ENCODE measurements at places on chromosomes 5 and 9.

- no peaks in the 10 kb centered on the region for H3K27me3 ChIP-seq
- no peak overlapping the region for H3K27ac ChIP-seq
- peak overlapping the region; percentile 61 for H3K4me3 ChIP-seq
- peaks cover 8% of the 10 kb centered on the region for H3K4me1 ChIP-seq
- no peaks in the 10 kb centered on the region for H3K36me3 ChIP-seq
Measured at GRCh38 chr9:130144703-130145102, 27.5 kb upstream of the NCS1 start.

DNA sequence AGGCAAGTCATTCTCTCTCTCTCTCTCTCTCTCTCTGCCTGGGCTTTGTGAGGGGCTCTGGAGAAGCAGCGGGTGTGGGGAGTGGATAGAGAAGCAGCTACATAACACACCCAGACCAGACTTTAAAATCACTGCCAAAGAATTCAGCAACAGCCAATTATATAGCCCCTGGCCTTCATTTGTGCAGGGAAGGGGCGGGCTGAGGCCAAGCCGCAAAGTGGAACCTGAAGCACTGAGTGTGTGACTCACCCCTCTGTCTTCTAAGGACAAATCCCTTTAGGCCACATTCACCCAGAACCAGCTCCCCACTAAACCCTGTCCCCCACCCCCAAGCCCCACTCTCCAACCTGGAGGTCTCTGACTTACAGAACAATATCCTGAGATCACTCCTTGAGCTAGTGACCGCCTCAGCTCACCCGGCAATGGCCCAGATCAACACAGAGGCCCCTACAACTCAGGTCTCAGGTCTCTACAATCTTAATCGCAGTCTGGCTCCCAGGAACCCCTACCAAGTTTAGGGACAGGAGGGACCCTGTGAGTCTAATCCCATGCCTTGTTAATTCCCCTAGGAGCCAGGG lies 6.0 kb downstream of the B4GALT1 start:
- no peaks in the 10 kb centered on the region for H3K36me3 ChIP-seq
- peaks cover 90% of the 10 kb centered on the region for H3K4me1 ChIP-seq
- peak overlapping the region; percentile 97 for H3K27ac ChIP-seq
- H3K4me3 ChIP-seq, result peak overlapping the region; percentile 92
- DNase-seq, result no peak
- H3K27me3 ChIP-seq, result no peaks in the 10 kb centered on the region

GRCh38 chr9:3027210-3027609 lies 183.3 kb upstream of the PUM3 start:
- no peaks in the 10 kb centered on the region for H3K4me1 ChIP-seq
- H3K36me3 ChIP-seq, result no peaks in the 10 kb centered on the region
- no peaks in the 10 kb centered on the region for H3K27me3 ChIP-seq
- DNase-seq, result no peak

DNA sequence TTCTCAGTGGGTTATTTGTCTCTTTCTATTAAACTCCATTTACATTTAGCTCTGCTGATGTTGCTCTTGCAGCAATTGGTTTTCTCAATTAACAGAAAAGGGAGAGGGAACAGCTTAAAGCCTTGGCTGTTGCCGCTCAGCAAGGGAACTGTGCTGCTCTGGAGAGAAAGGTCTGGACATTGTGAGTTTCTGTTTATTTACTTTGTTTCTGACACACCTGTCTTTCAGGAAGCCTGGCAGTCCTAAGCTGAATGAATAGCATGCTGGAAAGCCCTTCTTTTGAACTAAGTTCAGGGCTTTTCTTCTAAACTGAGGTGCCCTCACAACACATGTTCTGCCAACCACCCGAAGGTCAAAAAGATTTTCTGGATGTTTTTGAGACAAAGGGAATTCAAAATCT lies 491.9 kb downstream of the PDE4D start:
- H3K4me1 ChIP-seq, result no peaks in the 10 kb centered on the region
- no peaks in the 10 kb centered on the region for H3K36me3 ChIP-seq
- no peak for DNase-seq
- H3K27ac ChIP-seq, result no peak overlapping the region

DNA sequence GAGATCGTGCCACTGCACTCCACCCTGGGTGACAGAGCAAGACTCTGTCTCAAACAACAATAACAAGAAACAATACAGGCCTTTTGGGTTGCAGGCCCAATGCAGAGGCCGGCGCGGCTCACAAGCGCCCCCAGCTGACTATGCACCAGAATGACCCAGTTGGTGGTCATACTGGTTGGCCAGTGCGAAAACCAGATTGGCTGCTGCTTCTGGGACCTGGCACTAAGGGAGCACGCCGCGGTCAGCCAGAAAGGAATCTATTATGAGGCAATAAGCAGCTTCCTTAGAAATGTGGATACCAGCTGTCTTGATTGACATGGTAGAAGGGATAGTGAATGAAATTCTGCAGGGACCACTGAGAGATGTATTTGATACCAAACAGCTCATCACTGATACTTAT lies 35.0 kb downstream of the RANBP17 start:
- H3K27ac ChIP-seq, result no peak overlapping the region
- H3K4me3 ChIP-seq, result no peak overlapping the region
- no peaks in the 10 kb centered on the region for H3K4me1 ChIP-seq
- DNase-seq, result no peak
- H3K36me3 ChIP-seq, result no peaks in the 10 kb centered on the region

- DNase-seq, result no peak
- H3K27me3 ChIP-seq, result no peaks in the 10 kb centered on the region
- no peak overlapping the region for H3K4me3 ChIP-seq
- H3K4me1 ChIP-seq, result no peaks in the 10 kb centered on the region
- H3K27ac ChIP-seq, result no peak overlapping the region
- peaks cover 5% of the 10 kb centered on the region for H3K36me3 ChIP-seq
Measured at GRCh38 chr5:119250946-119251901, 104.6 kb upstream of the TNFAIP8 start.

DNA sequence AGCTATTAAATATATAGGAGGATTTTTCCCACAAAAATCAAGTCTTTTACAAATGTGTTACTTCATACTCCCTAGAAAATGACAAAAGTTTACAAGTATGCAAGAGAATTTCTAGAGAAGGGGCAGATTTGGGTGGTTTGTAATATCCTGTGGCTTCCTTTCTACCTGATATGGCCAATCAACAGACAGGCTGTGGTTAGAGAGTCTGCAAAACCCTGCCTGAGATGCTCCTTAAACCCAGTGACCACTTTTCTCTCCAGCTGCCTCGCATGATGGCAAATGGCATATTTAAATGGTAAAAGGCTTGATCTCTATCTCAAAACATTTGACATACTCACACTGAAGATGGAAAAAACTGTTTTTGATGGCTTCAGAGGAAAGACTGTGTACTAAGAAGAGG lies 550.1 kb upstream of the ZNF462 start:
- no peaks in the 10 kb centered on the region for H3K4me1 ChIP-seq
- no peaks in the 10 kb centered on the region for H3K27me3 ChIP-seq
- H3K4me3 ChIP-seq, result no peak overlapping the region
- DNase-seq, result no peak

DNA sequence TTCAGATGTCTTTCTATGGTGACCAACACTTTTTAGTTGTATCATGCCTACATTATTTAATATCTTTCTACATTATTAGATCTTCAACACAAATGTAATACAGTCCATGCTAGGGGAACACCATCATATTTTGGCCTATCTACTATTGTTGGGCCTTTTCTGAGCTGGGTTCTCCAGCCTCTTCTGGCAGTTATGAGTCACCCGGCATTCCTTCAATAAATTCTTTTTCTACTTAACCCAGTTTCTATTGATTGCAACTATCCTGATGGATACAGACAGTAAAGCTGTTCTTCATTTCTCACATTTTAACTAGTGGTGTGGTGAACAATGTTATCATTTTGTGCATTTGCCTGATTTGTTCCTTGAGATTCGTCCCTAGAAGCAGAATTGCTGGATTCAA lies 529.3 kb downstream of the BNC2 start:
- H3K4me3 ChIP-seq, result no peak overlapping the region
- no peaks in the 10 kb centered on the region for H3K27me3 ChIP-seq
- H3K4me1 ChIP-seq, result peaks cover 37% of the 10 kb centered on the region
- H3K27ac ChIP-seq, result no peak overlapping the region

GRCh38 chr5:91787718-91788117 lies 404.6 kb upstream of the ARRDC3 start:
- H3K36me3 ChIP-seq, result no peaks in the 10 kb centered on the region
- DNase-seq, result no peak
- no peaks in the 10 kb centered on the region for H3K27me3 ChIP-seq
- H3K4me3 ChIP-seq, result no peak overlapping the region
- H3K27ac ChIP-seq, result no peak overlapping the region

DNA sequence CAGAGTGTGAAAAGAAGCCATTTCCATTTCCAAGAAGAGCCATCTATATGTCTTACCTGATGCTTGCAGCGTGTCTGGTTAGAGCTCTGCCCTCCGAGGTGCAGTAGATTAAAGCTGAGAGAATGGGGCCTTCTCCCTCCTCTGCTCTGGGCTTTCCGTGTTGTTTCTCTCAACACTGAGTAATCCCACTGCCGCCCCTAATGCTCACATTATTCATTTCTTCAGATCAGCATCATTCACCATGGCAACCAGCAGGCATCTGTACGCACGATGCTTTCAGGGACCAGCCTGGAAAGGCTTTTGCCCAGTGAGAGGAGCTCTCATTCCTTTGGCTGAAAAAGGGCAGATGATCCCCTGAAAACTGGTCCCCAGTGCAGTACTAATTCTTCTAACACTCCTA lies 79.6 kb downstream of the CYFIP2 start:
- no peak overlapping the region for H3K4me3 ChIP-seq
- DNase-seq, result no peak
- no peaks in the 10 kb centered on the region for H3K27me3 ChIP-seq
- no peak overlapping the region for H3K27ac ChIP-seq

DNA sequence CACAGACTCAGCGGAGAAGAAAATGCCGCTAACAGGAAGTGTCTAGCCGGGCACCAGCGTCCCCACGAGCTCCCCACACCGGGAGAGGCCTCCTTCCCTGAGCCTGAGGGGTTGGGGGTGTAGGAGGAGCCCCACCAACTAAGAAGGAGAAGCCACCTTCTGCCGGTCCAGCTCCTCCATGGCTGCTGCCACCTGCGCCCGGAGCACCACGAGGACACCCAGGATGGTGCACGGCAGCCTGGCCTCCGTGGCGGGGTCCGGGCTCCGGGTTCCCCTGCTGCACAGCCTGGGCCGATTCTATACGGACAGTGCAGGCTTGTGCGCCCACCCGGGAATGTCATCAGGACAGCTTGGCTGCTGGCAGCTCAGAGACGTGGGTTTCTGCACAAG lies 297 bp downstream of the LCN8 start:
- H3K4me3 ChIP-seq, result no peak overlapping the region
- H3K36me3 ChIP-seq, result no peaks in the 10 kb centered on the region
- no peaks in the 10 kb centered on the region for H3K27me3 ChIP-seq
- no peaks in the 10 kb centered on the region for H3K4me1 ChIP-seq

GRCh38 chr9:98530275-98530674 lies 178.5 kb downstream of the GABBR2 start:
- no peak for DNase-seq
- no peaks in the 10 kb centered on the region for H3K4me1 ChIP-seq
- H3K27me3 ChIP-seq, result no peaks in the 10 kb centered on the region
- no peaks in the 10 kb centered on the region for H3K36me3 ChIP-seq

GRCh38 chr5:64876203-64876602 lies 107.5 kb downstream of the CWC27 start:
- no peaks in the 10 kb centered on the region for H3K36me3 ChIP-seq
- no peak overlapping the region for H3K27ac ChIP-seq
- no peak for DNase-seq
- H3K4me1 ChIP-seq, result no peaks in the 10 kb centered on the region
- H3K4me3 ChIP-seq, result no peak overlapping the region

DNA sequence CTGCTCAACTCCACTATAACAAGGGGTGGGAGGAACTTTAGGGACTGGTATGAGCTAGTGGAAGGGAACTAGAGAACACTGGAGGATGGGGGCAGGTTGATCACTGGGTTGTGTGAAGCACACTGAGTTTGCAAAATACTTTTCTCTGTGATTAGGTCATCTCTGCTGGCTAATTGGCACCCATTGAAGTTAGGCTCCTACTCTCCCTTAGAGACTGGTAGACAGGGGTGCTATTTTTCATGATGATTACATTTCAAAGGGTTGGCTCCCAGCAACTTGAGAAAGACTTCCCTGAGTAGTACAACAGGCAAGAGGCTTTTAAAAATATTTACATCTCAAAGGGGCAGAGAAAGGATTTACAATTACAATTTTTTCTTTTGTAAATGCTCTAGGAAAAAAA lies 50.4 kb upstream of the MTAP start:
- no peak overlapping the region for H3K4me3 ChIP-seq
- no peaks in the 10 kb centered on the region for H3K36me3 ChIP-seq
- no peak overlapping the region for H3K27ac ChIP-seq
- no peak for DNase-seq

DNA sequence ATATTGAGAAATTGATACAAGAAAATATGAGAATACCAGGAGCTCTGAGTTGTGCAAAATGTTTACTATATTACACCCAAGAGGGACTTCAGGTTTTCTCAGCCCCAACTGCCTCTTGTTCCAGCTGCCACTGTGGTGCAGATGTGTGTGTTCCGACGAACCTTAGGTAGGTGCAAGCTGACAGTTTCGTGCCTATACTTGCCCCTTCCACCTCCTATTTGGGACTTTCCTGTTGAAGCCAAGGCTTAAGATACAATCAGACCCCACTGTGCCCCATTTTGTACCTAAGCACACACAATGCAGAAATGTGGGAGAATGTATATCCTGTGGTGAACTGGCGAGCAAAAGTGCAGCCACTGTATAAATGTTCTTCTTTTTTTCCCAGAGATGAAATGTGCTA lies 80.2 kb downstream of the LURAP1L start:
- H3K36me3 ChIP-seq, result no peaks in the 10 kb centered on the region
- DNase-seq, result no peak
- no peak overlapping the region for H3K27ac ChIP-seq
- H3K4me1 ChIP-seq, result no peaks in the 10 kb centered on the region

DNA sequence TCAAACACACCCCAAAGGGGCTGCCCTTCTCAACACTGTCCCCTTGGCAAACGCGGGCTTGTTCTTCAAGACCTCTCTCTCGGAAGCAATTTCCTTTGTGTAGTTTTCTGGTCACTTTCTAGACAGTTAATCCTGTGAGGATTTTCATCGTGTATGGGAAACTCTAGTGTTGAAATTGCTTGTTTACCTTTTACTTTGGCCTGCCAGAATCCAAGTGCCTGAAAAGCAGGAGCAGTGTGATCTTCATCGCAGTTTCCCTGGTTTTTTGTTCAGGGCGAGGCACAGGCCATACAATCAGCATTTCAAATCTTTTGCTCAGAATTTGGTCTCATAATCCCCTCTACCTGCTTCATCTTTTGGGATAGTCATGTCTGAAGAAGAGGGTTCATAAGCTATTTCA lies 115.7 kb upstream of the C9orf72 start:
- H3K4me3 ChIP-seq, result no peak overlapping the region
- no peaks in the 10 kb centered on the region for H3K27me3 ChIP-seq
- no peak overlapping the region for H3K27ac ChIP-seq
- H3K36me3 ChIP-seq, result no peaks in the 10 kb centered on the region
- no peak for DNase-seq

Measured in thoracic aorta (tissue), 2 donors.